ENCODE measurements at places on chromosomes 2 and 18. TPM values are rescaled to one million over a fixed set of nuclear protein-coding genes. Genes with fewer than 3 reads are reported as not detected.

CPSF3 gene
- total RNA-seq, result 49.6 TPM

ANKRD29 gene
- total RNA-seq, result 9.7 TPM

ABCA12 gene
- total RNA-seq, result 0.15 TPM

RALB gene
- total RNA-seq, result 89.7 TPM

CACNB4 gene
- 0.13 TPM for total RNA-seq

TNFRSF11A gene
- total RNA-seq, result 7.6 TPM

INO80B gene
- total RNA-seq, result 55.7 TPM

TMEM178A gene
- total RNA-seq, result 0.14 TPM

PLCL1 gene
- not detected for total RNA-seq

RNF152 gene
- 0.05 TPM for total RNA-seq

FN1 gene
- 174 TPM for total RNA-seq

RESP18 gene
- total RNA-seq, result not detected

LINC00305 gene
- total RNA-seq, result not detected

IL1RL2 gene
- not detected for total RNA-seq

SP3 gene
- 43.2 TPM for total RNA-seq

PPM1G gene
- 170 TPM for total RNA-seq

SAG gene
- total RNA-seq, result not detected

CCT4 gene
- 320 TPM for total RNA-seq

LOXHD1 gene
- not detected for total RNA-seq

GPR75 gene
- 1.8 TPM for total RNA-seq

SLC23A3 gene
- 0.72 TPM for total RNA-seq

POTEI gene
- total RNA-seq, result not detected

C2orf92 gene
- total RNA-seq, result 1.1 TPM

HOXD9 gene
- total RNA-seq, result 1.7 TPM

SCN1A gene
- total RNA-seq, result not detected

ASB18 gene
- total RNA-seq, result not detected

TDRD15 gene
- total RNA-seq, result not detected

HOXD12 gene
- not detected for total RNA-seq

IL1R1 gene
- total RNA-seq, result 40.2 TPM

IL1RL1 gene
- 0.67 TPM for total RNA-seq

COL3A1 gene
- total RNA-seq, result 0.27 TPM

RUFY4 gene
- total RNA-seq, result not detected

GCA gene
- total RNA-seq, result 5.9 TPM

GPR35 gene
- total RNA-seq, result 0.97 TPM

PTPRN gene
- 1.9 TPM for total RNA-seq

TCF23 gene
- not detected for total RNA-seq

MC2R gene
- not detected for total RNA-seq

ASPRV1 gene
- 0.23 TPM for total RNA-seq

NRP2 gene
- 92.0 TPM for total RNA-seq

FIGN gene
- total RNA-seq, result 1.8 TPM

ATG9A gene
- total RNA-seq, result 49.9 TPM

MTIF2 gene
- 39.2 TPM for total RNA-seq

OST4 gene
- total RNA-seq, result 543 TPM

CEP68 gene
- total RNA-seq, result 12.6 TPM

BOLL gene
- not detected for total RNA-seq

CD28 gene
- total RNA-seq, result not detected

MC4R gene
- not detected for total RNA-seq

CCBE1 gene
- total RNA-seq, result 10.4 TPM

Data from A549 treated with CORT108297 at 1 μM for 4 hours (cell line).